GM23338 (cell line): ENCODE measurements at places on chromosomes 3 and 15. TPM values are rescaled to one million over a fixed set of nuclear protein-coding genes. Genes with fewer than 3 reads are reported as not detected.

DNA sequence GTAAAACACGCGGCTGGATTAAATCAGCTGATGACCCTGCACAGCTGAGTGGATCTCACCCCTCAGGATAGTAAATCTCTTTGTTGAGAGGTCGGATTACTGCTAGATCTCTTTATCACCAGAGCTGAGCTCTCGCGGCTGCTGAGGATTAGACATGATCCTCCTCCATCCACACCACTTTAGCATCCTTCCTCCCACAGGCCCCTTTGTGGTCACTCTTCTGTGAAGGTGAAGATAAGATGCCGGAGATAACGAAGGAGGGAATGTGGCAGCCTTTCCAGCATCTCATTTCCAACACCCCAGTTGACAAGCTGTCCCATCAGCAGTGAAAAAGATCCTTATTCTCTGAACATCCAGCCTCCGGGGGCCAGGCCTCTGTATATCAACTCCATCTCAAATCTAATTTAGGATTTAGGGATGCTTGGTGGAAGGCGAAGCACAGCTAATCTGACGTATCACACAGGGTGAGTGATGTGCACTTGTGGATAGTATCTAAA, 47.5 kb upstream of the SELENOK start:
- DNase-seq = no peak

DNA sequence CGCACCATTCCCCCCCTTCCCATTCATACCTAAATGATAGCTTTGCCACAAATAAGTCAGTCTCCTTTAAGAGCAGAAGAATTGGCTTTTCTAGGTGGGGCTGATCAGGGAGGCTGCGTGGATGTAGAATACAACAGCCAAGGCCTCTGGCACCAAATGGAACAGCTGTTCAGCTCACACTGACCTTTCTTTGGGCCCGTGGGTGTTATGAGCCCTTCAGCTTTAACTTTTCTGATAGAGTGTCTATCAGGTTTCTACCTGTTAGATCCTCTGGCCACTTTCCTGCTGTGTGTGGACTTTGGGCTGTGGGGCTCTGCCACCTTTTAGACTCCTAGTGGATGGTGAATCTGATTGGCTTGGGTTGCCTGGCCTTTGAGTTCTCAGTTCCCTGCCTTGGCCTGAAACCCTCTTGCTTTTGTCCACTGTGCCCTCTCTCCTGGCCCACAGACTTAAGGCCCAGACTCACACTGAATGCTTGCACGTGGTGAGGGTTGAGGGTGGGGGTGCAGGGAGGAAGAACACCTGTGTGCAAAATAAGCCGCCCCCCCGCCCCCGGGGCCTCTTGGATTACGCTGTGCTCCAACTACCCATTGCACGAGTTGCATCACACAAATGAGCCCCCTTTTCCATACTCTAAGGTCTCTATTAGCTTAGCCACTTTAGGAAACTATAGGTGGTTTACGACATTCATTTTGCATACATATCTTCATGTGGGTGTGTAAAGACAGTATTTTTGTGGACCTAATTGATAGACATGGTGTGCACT, 1.3 kb upstream of the RFX7 start:
- peak; percentile 9 for DNase-seq

DNA sequence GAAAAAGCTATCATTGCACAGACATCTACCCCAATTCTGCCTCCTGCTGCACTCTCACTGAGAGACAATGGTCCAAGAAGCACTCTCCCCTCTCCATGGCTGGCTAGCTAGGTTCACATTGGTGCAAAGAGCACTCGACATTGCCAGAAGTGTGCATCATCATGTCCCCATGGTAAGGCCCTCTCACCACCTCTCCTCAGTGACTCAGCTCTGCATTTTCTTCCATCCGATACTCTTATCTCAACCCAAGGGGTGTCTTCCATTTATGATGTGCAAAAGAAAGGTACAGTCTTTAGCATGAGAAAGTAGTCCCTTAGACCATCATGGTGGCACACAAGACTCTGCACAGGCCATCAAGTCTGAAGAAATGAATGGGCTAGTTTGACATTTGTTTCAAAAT, 14.0 kb downstream of the RPSA start:
- no peak for DNase-seq

DNA sequence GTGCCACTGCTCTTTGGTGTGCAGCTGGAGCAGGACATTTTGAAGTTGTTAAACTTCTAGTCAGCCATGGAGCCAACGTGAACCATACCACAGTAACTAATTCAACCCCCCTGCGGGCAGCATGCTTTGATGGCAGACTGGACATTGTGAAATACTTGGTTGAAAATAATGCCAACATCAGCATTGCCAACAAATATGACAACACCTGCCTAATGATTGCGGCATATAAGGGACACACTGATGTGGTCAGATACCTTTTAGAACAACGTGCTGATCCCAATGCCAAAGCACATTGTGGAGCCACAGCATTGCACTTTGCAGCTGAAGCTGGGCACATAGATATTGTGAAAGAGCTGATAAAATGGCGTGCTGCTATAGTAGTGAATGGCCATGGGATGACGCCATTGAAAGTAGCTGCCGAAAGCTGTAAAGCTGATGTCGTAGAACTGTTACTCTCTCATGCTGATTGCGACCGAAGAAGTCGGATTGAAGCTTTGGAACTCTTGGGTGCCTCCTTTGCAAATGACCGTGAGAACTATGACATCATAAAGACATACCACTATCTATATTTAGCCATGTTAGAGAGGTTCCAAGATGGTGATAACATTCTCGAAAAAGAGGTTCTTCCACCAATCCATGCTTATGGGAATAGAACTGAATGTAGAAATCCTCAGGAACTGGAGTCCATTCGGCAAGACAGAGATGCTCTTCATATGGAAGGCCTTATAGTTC, 12.2 kb downstream of the FEM1B start:
- DNase-seq = no peak

- DNase-seq = no peak
These were observed 86.6 kb downstream of the GPR156 start for GRCh38 chr3:120198305-120198878.

GRCh38 chr3:171838218-171838720, 4.9 kb upstream of the TMEM212 start:
- DNase-seq = peak; percentile 25

DNA sequence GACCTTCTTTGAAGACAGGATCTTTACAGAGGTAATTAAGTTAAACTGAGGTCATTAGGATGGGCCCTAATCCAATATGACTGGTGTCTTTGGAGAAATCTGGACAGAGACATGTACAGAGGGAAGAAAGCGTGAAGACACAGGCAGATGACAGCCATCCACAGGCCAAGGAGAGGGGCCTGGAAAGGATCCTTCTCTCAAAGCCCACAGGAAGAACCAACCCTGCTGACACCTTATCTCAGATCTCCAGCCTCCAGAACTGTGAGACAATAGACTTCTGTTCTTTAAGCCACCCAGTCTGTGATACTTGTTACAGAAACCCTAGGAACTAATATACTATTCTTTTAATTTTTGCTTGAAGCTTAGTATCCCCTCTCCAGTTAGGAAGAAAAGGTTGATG, 74.2 kb downstream of the WDR76 start:
- DNase-seq = no peak

DNA sequence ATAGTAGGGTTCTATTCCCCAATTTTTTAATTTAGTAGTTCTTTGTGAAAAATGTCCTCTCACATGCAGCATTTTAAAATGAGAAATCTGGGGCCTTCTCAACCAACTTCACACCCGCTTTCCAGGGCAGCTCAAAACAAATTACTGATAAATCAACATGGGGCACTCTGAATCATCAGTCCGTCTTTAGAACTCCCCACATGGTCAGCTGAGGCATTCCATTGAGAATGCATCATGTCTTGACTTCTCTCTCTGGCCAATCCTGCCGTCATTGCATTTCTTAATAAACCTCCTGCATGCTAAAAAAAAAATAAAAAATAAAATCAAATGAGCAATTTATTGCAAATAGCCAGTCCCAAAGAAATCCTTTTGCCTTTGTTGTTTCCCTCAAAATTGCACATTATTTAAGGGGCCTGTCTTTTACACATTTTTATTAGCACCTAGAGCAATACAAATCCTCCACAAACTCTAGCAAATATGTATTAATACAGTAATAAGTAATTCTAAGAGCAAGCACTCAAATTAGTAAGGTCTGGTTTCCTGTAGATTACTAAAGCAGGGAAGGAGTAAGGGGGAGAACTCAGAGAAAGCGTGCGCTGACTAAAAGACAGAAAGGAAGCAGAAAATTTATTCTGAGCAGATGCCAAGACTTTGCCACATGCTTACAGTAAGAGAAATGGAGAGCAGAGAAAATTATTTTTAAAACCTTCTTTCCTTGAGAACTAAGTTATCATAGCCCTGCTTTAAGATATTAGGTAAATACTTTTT, 175.7 kb downstream of the TNIK start:
- DNase-seq = no peak

DNA sequence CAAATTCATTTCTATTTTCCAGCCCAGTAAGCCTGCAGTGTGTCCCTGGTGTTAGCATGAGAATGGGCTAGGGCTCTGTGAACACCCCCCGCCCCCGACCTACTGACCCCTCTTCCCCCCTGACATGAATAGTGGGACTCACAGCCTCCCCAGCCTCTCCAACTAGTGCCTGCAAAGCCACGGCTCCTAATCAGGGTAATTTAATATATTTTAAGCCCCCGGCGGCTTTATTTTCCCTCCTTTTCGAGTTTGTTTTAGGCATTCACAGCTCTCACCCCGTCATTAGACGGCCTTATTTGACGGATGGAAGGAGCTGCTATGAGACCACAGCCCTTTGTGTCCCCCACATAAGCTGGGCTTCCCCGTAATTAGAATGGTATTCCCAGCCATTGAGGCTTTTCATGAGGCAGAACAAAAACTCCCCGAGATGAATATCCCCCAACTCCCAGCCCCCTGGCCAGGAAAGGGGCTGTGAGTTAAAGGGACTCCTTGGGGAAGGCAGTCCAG, 78.3 kb upstream of the POLG start:
- DNase-seq = no peak

DNA sequence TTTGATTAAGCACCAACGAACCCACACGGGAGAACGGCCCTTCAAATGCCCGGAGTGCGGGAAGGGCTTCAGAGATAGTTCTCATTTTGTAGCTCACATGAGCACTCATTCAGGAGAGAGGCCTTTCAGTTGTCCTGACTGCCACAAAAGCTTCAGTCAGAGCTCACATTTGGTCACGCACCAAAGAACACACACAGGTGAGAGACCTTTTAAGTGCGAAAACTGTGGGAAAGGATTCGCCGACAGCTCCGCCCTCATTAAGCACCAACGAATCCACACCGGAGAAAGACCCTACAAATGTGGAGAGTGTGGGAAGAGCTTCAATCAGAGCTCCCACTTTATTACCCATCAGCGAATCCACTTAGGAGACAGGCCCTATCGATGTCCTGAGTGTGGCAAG, 8.7 kb downstream of the ZNF774 start:
- no peak for DNase-seq

DNA sequence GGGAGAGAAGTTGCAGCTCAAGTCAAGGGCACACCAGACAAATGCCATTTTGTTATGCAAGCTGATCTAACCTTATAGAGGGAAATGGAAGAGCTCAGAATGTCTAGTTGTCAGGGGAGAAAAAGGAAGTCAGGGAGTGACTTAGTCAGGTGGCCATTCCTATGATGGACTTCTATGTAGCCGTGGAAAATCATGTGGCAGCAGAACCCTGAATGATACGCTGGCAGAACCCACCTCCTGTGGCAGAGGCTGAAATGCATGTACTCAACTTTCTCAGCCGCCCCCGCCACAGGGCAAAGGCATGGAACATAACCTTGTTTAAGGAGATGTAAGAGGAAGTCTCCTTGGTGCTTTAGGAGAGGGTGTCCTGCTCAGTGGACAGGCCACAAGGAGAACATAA, 37.7 kb upstream of the PARL start:
- no peak for DNase-seq

- DNase-seq = peak; percentile 54
These were observed 2.9 kb downstream of the SHOX2 start for GRCh38 chr3:158103081-158103886.

The DPPA2 gene
- 9.3 and 14.3 TPM in 2 replicates for total RNA-seq

The TNK2 gene
- total RNA-seq = 17.4 and 22.5 TPM in 2 replicates

The XRN1 gene
- total RNA-seq = 16.6 and 17.0 TPM in 2 replicates

The HACL1 gene
- total RNA-seq = 25.9 and 33.5 TPM in 2 replicates

The GOLGA6L10 gene
- 0.07 TPM in 1 of 2 replicates, not detected in the other for total RNA-seq

The PBRM1 gene
- total RNA-seq = 72.5 and 80.7 TPM in 2 replicates
